ENCODE measurements at places on chromosomes 5 and 9.
A peak's percentile ranks its signal among the peaks of the same experiment; 100 is the strongest.

GRCh38 chr5:53335115-53335514 lies 145.3 kb upstream of the FST start:
- no peak for DNase-seq

DNA sequence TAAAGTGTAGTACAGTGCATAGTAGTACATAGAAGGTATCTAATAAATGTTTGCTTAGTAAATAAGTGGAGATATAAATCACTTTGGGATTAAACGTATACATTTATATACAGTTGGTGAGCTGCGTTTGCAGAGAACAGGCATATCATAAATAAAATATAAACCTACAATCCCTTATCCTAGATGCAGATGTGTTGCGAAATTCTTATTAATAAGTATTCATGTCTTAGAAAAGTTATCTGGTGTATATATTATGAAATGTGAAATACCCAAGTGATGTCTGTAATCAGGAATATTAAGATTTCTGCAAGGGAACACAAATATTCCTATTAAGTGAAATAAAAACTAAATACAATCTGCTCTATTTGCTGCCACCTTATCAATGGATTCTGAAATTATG lies 8.8 kb downstream of the CCNH start:
- no peak for DNase-seq

- DNase-seq = no peak
Observed at GRCh38 chr5:78552729-78553342, 95.7 kb downstream of the LHFPL2 start.

DNA sequence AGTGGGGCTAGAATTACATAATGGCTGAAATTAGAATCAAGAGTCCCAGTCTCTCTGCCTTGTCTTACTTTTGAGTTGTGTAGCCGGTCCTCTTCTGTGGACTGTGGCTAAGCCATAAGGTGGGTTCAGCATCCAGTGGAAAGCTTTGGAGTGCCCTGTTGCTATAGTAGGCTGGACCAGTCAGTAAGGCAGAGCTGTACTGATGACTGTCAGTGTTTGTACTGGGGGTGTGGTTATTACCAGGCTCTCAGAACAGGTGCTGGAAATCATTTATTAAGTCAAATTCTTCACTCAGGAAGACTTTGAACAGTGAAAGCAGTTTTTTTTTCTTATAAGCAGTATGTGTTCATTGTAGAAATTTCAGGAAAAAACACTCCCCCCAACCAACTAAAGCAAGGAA lies 129.4 kb downstream of the ZSWIM6 start:
- no peak for DNase-seq

GRCh38 chr5:169260896-169261569 lies 39.9 kb downstream of the SLIT3 start:
- no peak for DNase-seq

- DNase-seq = no peak
Observed at GRCh38 chr9:123345567-123345955, 10.4 kb upstream of the CRB2 start.

DNA sequence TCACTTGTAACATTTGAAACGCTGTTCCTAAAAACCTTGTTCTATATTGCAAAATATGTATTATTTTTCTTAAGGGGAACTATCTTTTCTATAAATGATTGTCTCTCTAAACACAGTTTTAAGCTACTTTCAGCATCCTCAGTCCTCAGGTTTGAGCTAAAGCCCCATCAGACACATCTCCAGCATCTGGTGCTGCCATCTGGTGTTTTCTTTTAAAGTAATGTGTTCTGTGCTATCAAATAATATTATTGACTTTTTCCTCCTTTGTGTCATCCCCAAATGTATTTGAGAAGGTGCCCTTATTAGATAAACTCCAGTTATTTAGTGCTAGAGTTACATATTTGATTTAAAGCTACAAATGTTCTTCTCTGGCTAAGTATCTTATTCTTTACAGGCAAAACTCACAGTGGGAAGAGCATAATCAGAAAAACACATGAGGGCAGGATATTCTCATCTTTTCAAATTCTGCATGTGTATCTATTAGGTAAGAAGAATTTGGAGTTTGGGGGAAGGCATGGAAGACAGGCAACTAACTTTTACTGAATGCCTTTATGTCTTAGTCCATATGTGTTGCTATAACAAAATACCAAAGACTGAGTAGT lies 27.5 kb downstream of the ZNF474 start:
- peak; percentile 33 for DNase-seq

GRCh38 chr9:131992906-131993657 lies 86.6 kb downstream of the MED27 start:
- no peak for DNase-seq

DNA sequence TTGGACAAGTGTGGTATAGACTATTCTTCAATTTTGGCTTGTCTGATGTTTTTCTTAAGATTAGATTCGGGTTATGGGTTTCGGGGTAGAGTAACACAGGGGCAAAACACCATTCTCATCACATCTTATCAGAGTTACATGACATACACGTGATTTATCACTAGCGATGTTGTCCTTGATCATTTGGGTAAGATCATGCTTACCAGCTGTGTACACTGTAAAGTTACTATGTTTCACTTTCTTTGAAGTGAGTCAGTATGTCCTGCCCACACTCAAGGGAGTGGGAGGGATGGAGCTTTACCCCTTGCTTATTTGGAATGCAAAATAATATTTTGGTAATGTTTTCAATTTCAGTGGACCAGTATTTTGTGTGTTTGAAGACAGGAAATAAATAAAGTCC lies 101.8 kb upstream of the TAF11L2 start:
- DNase-seq = no peak

DNA sequence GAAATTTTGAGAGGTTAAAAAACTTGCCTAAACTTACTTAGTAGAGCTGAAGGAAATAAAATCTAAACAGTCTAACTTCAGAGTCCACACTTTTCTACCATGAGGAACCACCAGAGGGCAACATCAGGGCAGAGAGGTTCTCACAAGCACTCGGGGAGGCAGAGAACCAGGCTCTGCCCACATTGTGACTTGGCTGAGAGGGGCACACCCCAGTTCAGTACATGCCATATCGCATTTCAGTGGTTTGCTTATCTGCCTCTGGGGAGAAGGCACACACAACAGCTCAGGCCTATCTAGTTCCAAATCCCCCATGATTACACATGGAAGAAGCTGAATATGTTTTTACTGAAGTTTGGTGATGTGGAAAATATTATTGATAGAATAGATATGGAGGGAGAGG lies 49.2 kb downstream of the EQTN start:
- DNase-seq = peak; percentile 50

GRCh38 chr5:96012399-96012798 lies 50.7 kb upstream of the ELL2 start:
- no peak for DNase-seq

- DNase-seq = no peak
Observed at GRCh38 chr9:91023741-91024140, 222.1 kb downstream of the SYK start.

DNA sequence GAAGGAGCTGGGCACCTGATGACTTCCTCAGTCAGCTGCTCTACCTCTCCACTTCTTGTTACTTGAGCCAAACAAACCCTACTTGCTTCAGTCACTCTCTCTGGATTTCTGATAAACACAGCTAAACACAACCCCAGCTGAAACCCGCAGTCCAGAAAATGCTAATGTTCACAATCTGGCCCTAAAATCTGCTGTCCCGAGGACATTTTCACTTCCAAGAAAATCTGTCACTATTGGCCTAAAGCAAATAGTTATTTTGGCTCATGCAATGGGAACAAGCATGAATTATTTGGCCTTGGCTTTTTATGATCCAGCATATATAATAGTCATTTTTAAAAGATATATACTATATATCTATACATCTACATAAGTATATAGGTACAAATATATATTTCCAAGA lies 19.1 kb downstream of the FAM81B start:
- DNase-seq = no peak

GRCh38 chr5:116097301-116097700 lies 12.5 kb downstream of the COMMD10 start:
- no peak for DNase-seq

DNA sequence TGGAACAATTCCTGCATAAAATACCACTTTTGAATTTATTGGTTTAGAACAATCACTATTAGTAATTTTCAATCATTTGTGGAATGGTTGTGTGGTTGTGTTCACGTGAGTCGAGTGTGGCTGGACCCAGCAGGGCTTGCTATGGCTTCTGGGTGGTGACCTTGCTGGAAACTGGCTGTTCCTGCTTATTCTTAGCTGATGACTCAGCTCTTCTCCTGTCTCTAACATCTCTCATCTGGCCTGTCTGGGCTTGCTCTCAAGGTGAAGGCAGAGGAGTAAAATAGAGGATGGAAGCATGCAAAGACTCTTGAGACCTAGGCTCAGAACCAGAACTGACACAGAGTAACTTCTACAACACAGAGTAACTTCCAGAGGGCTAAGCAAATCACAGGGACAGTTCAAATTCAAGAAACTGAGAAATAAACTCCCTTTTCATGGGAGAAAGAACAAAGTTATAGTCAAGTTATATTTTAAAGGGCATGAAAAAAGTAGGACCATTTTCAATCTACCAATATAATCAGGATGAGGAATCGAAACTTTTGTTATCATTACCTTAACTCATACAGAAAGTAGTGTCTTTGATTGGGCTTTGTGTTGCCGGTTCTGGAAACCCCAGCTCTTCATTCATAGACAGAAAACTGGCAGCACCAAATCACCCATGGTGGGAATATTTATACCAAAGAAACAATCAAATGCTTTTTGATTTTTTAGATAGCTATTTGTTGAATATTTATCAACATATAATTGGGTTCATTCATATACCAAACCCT lies 665.1 kb downstream of the CDH18 start:
- DNase-seq = no peak

GRCh38 chr9:16571127-16571802 lies 299.2 kb downstream of the BNC2 start:
- no peak for DNase-seq

DNA sequence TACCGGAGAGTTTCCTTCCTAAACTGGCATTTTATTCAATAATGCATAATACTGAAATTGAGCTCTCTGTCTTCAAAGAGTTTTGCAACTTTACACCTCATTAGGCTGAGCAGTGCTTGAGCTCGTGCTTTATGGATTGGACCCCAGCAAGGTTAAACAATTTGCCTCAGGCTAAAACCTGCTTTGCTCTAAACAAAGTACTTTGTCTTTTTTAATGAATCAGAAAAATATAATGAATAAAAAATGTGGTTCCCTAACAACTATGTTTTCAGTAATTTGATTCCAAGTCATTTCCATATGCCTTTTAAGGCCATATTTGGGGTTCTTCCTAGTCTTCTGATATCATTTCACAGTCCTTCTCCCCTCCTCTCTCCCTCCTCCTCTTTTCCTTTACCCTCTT lies 20.0 kb downstream of the ZNF366 start:
- no peak for DNase-seq

DNA sequence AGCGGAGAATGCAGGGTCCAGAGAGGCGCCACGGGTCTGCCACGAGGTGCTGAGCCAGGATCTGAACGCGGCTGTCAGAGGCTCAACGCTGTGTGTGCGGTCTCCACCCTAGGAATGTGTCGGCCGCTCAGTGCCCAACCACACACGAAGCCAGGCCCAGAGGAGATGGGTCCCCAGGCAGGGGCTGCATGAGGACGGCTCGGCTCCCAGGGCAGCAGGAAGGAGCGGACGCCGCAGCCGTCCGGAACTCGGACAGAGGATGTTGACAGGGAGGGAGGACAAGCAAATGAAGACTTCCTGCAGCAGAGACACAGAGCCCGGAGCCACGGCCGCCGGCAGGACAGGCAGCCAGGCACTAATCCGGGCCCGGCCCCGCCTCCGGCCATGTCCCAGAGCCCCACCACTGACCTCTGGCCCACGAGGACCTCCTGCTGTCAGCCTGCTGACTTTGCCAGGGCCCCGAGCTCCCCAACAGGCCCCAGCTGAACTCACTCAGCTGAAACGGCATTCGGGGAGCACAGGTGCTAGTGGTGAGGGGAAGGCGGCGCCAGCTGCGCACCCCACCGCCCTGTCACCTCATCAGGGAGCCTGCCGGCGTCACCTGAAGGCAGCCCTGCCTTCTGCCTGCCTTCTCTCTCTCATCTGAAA lies 12.7 kb downstream of the VAV2 start:
- no peak for DNase-seq

DNA sequence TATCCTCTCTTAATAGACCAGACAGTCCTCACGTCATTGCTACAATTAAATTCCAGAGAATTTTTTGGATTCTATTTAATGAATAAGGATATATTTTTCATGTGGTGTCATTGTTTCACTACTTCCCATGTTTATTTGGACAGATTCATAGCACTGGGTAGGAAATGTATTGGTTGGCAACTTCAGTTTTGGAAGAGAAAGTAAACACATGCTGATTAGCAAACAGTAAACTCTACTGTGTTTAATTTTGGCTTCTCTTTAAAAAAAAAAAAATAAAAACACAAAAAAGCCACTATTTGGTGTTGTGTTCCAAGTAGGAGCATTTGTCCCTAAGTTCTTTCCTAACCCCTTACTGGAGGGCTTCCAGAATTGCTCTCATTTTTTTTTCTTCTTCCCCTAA lies 77.3 kb downstream of the NFIB start:
- DNase-seq = no peak

- peak; percentile 46 for DNase-seq
Observed at GRCh38 chr9:96232539-96233241, 69.3 kb downstream of the HSD17B3 start.

GRCh38 chr5:15252331-15252730 lies 247.6 kb upstream of the FBXL7 start:
- no peak for DNase-seq

GRCh38 chr5:116887104-116887503 lies 312.5 kb upstream of the SEMA6A start:
- DNase-seq = no peak

DNA sequence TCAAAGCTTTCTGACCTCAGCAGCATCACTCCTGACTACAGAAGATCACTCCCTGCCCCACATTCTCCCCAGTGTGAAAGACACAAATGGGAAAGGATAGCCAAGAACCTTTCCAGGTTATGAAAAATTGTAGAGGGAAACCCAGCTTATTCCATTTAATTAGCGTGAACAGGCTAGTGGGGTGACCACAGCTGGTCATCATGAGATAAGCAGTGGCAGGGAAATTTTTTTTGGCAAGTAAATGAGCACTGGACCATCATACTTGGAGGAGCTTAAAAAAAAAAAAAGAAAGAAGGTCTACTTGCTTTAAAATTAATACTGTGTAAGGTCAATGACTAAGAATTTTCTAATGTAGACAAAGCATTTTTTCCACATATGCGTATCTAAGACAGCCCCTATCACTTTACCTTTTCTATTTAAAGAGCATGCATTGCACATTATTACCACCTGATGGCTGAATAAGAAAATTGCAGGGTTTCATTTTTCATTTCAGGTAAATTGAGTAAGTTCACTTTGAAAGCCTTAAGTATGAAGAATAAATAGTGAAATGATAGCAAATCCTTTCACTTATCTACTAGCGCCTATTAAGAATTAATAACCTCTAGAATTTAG lies 123.6 kb downstream of the ELAVL2 start:
- no peak for DNase-seq
